ENCODE measurements at places on chromosomes 13 and 19.

DNA sequence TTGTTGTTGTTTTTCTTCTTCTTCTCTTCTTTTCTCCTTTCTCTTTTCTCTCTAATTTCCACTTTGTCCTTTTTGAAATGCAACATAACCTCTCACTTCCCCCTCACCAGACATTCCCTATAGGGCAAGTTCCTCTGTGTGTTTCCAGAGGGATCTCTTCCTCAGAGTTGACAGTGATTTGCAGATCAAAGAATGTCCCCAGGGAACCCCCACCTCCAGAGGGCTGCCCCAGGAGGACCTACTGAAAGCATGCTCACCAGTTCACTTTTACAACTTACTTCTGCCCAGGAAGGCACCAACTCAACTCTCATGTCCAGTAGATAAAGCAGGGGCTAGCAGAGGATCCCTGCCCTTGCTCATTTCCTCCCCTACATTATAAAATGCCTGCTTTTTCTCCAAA, 1648.0 kb downstream of the PCDH9 start:
- DNase-seq = no peak

DNA sequence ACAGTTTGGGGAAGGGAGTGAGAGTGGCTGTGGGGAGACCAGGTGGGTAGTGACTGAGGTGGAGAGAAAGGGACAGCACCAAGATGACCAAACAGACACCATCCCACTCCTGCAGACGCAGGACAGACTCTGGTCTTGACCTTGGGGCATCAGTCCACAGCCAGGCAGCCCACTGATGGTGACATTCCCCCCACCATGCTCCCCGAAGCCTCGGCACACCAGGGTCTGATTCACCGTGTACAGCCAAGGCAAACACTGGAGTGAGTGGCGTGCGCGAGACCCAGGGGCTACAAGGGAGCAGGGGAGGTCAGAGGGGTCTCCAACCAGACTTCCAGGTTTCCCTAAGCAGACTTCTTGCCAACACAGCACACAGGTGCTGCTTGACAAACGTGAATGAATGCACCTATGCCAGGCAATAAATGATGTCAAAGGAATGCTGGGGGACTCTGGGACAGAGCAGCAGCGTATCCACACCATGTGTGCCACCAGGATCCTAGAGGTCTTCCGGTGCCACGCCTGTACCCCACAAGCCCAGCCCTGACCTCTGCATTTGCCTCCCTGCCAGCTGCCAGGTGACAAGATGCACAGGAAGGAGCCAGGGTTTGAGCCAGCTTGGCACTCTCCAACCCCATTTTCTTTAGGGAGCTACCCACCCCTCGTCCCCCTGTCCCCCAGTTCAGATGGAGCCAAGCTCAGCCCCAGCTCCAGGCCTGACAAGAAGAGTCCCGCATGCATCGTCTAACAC, 18.5 kb downstream of the RANBP3 start:
- no peak for DNase-seq

- no peak for DNase-seq
Measured at GRCh38 chr13:46996316-46997030, 99.6 kb upstream of the HTR2A start.

DNA sequence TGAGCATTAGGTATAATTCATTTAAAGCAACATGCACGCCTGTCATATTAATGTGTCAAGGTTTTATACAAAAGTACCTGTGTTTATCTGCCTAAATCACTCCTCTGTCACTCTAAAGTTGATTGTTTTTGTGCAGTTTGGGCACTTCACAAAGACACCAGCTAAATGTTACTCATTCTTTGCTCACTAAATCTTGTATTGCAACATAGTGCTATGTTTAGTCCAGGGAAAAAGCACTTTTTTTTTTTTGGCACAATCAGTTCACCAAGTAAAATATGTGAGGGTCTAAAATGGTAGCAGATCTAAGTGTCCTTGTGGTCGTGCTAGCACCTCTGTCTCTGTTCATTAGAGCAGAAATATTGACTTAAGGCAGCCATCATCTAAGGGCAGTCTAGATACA, 2526.7 kb upstream of the PCDH20 start:
- DNase-seq = no peak

DNA sequence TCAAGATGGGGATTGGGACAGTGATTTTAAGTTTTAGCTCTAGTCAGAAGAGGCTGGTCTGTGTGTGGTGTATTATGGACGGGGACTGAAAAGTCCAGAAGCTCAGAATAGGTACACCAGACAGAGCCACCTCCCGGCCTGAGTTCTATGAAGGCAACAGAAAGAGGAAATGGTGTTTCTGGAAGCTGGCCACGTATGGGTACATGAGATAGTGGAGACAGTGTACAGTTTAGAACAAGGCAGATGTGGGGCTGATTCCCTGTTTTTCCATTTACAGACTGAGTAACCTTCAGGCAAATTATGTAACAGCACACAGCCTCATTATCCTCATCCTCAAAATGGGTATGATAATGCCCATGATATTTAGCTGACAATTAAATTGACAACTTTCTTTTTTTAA, 1.3 kb downstream of the ZNF175 start:
- no peak for DNase-seq

- no peak for DNase-seq
Measured at GRCh38 chr13:77516342-77516789, 19.1 kb upstream of the SCEL start.

GRCh38 chr13:90276216-90276615, 1071.3 kb upstream of the MIR17HG start:
- no peak for DNase-seq

DNA sequence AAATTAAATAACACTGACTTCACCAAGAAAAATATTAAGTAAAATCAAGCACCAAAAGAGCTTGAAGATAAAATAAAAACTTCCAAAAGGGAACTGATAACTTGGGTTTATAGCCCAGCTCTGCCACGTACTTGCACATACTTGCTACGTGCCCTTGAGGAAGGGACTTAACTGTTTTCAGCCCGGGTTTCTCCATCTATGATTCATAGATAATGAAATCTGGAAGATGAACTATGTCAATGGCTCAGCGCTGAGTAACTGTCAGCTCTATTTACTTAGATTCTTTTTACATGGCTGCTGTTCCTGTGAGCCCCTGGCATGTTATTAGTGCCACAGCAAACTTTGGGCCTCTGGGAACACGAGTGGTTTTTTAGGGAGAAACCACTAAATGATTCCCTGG, 9.6 kb upstream of the ZC3H13 start:
- no peak for DNase-seq

DNA sequence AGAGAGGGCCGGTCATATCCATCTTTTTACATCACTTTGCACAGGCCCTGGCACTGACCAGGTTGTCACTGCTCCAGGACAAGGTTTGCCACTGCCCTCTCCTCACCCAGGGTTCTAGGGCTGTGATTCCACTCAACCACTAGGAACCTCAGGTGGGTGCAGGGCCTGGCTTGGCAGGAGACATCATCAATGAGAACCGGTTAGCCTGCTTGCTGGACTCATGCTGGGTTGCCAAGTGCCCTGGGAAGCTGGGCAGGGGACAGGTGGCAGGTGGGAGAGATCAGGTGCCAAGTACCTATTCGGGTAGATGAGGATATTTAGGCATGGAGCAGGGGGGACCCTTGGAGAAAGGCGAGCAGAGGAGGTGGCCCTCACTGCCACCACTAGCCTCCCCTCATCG, 4.2 kb upstream of the CERS4 start:
- DNase-seq = no peak

GRCh38 chr13:25180775-25181537, 8.9 kb upstream of the AMER2 start:
- no peak for DNase-seq

GRCh38 chr13:105345131-105345530, 1190.3 kb downstream of the EFNB2 start:
- DNase-seq = no peak

DNA sequence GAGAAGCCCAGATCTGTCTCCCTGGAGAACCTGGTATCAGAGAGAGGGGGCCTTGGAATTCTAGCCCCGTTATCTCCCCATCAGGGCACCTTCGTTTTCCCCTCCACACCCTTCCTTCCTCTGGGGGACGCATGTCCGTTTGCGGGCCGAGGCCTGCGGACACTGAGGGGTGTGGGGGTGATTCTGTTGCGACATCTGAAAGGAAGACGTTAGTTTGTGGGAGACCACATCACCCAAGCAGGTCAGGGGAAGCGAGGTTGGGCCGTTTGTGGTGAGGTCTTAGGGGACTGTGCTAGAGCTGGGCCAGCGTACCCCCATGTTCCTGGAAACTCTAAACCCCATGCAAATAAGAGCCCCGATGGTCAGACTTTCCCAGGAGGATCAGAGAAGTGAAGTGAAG, 3.7 kb upstream of the HSH2D start:
- DNase-seq = no peak

DNA sequence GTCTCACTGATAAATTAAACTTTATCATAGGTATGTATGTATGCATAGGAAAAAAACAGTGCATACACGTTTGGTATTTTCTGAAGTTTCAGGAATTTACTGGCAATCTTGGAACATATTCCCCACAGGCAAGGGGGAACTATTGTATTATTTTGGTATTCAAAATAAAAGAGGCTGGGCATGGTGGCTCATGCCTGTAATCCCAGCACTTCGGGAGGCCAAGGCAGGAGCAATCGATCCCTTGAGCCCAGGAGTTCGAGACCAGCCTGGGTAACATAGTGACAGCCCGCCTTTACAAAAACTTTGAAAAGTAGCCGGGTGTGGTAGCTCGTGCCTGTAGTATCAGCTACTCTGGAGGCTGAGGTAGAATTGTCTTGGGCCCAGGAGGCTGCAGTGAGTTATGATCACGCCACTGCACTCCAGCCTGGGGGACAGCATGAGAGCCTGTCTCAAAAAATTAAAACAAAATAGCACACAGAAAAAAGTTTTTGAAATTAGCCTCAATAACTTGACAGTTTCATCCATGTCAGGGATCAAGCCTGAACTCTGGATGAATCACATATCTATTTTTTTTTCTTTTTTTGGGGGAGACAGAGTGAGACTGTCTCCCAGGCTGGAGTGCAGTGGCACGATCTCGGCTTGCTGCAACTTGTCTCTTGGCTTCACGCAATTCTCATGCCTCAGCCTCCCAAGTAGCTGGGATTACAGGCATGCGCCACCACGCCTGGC, 29.1 kb upstream of the HOMER3 start:
- DNase-seq = no peak

DNA sequence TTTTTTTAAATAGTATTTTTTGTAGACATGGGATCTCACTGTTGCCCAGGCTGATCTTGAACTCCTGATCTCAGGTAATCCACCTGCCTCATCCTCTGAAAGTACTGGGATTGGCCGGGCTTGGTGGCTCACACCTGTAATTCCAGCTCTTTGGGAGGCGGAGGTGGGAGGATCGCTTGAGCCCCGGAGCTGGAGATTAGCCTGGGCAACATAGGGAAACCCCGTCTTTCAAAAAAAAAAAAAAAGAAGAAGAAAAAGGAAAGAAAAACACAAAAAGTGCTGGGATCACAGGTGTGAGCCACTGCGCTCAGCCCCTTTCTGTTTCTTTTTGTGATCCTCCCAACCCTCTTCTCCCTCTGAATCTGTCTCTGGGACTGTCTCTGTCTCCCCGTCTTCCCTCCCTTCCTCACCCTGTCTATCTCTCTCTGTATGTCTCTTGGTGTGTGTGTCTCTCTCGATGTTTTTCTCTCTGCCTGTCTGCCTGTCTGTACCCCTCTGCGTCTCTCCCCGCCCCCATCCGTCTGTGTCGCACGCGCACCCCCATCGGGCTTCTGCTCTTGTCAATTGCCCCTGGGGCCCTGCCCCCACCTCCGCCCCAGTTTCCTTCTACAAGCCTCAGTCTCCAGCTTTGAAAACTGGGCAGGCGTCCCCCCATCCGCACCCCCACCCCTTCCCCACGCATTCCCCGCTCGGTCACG, 540 bp upstream of the ZFP36 start:
- DNase-seq = no peak

GRCh38 chr19:4909156-4909896, at the start of gene UHRF1:
TSS of gene UHRF1 (plus strand) at chr19:4909501. CDS start at chr19:4910886, 1,385 bp downstream.
- no peak for DNase-seq

DNA sequence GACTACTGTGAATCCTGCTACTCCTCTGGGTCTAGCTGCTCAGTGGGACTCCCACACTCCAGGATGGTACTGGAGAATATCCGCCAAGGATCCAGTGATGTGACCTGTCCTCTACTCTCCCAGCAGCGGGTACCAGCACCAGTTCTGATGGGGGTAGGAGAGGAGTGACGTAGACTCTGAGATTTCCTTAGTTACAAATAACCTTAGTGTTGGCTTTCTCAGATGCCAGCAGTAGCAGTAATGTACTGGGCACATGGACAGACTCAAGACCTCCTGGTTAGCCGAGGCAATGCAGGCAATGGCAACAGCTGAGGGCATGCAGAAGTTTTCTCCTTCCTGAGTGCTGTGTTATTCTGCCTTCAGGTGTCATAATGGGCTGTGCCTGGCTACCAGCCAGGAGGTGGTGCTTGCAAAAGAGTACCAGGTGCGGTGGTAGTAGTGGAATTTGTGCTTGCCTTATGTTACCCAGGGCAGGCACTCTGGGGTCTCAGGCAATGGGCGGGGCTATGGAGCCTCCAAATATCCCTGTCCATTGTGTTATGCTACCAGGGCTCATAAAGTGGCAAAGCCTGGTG, 105.3 kb upstream of the KLF5 start:
- DNase-seq = no peak

DNA sequence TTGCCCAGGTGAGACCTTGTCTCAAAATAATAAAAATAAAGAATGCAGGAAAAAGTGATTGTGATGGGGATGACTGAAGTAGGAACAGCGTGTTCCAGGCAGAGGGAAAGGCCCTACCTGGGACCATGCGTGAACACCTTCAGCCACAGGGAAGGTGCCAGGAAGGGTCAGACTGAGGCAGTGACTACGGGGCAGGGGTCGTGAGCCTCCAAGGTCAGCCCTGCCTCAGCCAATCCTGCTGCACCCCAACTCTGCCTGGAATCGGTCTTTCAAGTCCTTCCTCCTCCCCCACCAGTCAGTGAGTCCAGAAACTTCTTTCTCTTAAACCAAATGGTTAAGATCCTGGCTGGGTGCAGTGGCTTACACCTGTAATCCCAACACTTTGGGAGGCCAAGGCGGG, 16.1 kb upstream of the TLE2 start:
- DNase-seq = no peak

DNA sequence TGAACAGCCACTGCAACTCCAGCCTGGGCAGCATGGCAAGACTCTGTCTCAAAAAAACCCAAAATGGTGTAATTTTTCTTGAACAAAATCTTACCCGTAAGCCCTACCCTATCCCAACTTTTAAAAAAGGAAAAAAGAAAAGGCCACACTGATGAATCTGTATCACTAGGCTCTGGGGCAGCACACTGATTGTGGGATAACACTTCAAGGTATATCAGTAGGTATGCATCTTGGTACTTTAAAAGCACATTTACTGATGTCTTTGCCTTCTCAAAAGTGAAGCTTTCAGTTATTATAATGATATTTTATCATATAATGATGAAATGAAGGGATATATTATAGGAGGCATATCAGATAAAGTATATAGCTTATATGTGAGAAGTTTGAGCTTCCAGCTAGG, 24.3 kb downstream of the ZNF112 start:
- no peak for DNase-seq

All from anterior cingulate cortex (tissue), 58 donors.